ENCODE measurements at places on chromosomes 12 and 14.

DNA sequence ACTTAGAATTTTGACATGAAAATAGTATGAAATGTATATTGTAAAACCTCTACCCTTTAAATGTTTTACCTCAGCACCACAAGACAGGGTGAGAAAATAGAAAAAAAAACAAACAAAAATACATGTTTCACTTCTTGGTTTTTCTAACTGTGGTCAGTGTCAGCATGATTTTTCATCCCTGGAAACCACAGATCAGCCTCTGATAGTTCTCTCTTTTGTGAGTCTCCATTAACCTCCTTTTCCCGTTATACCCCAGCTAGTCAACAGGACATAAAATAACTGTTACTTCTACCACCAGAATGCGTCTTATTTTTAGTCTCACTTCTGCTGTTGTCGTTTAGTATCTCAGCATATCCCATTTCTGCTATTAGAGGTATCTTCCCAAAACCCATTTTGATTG lies 48.3 kb upstream of the KCNMB4 start:
- DNase-seq: no peak

- DNase-seq: no peak
Observed at GRCh38 chr12:590206-590750, 73.0 kb downstream of the NINJ2 start.

- DNase-seq: no peak
Observed at GRCh38 chr12:24861766-24862540, 86.9 kb downstream of the BCAT1 start.

DNA sequence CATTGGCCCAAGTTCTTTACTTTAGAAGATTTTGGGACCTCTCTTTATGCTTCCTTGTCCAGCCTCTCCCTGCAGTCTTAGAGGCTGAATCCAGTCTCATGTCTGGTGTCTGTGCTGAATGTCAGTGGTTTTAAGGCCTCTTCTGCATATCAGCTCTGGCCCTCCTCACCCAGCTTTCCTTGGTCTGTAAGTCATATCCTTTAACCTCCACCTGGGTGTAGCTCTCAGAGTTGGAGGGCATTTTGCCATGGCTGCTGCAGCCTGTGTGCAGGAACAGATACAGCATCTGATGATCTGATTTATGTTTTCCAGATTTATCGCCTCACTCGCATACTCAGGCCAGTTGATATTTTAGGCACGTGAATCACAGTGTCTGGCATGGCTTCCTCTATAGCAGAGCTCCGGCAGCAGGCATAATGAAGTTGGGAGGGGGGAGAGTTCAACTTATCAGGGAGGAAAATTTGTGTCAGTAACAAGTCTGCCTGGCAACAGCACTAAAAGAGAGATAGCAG lies 335.0 kb downstream of the PCNX1 start:
- no peak for DNase-seq

- no peak for DNase-seq
Observed at GRCh38 chr12:93994721-93995120, 153.7 kb upstream of the PLXNC1 start.

- no peak for DNase-seq
Observed at GRCh38 chr14:31113794-31114193, 87.6 kb upstream of the STRN3 start.

DNA sequence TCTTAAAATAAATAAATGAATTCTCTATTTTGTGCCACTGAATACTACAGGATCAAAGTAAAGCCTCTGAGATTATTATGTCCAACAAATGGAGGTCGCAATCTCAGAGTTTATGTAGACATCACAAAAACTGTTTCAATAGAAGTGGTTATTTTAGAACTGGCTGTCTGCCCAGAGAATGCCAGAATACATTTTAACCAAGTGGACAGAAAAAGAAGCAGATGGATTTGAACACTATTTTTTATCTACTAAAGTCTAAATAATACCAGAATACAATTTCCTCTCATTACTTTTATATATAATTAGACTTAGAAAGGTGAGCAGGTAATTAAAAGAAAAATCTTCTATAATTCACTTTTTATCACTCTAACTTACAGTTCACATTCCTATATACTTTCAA lies 118.3 kb downstream of the MED13L start:
- DNase-seq: no peak

DNA sequence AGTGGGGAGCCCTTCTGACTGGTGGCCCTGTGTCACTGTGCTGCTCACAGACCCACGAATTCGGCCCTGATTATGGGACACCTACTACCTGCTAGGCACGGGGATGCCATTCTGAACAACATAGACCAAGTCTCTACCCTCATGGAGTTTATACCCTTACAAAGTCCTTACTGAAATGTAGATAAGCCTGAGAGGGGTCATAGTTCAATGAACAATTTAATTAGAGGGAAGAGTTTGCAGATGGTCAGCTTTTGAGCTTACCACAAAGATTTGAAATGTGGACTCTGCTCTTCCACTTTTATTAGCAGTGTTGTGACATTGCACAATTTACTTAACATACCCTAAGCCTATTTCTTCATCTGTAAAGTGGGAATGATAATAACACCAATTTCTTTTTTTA lies 161.1 kb downstream of the MYRFL start:
- no peak for DNase-seq

- DNase-seq: no peak
Observed at GRCh38 chr12:133156125-133156690, 25.1 kb upstream of the ZNF268 start.

DNA sequence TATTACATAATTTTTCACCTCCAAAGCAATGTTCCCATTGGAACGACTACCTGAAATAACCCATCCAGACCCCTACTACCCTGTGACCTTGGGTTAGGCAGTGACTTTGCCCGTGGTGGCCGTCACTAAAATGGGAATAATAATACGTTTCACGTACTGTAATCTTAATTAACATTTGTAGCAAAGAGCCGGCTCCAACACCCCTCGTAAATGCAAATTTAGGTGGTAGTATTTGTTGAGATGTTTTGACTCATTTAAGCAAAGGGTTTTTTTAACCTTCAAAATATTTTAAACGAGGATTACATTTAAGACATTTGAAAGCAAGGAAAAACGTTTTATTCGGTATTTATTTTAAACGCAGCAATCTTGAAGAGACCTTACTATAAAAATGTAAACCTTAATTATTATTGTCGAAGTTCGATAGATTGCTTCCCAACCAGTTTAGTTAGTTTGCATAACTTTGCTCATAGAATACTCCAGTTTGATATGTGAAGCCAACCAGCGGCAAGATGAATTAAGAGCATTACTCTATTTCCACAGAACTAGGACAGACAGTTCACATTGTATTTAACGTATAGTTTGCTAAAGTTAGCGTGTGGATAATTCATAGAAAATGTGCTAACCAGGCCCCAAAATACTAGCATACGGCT lies 1.4 kb upstream of the ARID2 start:
- no peak for DNase-seq

DNA sequence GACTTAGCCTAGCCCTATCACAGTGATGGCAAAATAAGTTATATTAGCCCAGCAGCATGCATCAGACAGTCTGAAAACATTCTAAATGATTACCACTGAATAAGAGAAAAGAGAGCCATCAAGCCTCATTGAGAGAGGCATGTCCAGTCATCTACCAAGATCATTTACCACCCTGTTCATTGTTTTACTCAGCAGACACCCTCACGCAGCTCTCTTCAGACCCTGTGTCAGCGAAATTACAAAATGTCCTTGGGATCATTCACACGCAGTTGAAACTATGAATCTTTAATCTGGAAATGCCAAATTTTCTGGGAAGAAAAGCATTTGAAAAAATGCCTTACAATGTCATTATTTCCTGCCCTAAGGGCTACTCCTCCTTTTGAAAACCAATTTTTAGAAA lies 89.5 kb downstream of the PTPRO start:
- DNase-seq: no peak

DNA sequence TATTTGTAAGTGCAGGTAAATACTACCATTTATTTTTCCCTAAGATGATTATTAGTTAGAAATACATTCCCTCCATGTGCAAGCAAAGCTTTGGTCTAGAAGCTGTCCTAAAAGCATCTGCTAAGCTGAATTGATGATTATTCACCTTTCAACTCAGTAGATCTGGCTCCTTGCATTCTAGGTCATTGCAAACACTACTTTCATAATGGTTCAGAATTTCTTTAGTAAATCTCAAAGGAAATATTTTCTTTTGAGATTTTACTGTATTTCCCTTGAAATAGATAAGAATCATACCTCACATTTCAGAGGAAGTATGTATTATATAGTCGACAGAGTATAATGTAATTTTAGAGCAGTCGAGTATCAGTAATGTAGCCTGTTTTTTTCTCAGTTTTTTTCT lies 2.4 kb downstream of the ETNK1 start:
- DNase-seq: no peak

DNA sequence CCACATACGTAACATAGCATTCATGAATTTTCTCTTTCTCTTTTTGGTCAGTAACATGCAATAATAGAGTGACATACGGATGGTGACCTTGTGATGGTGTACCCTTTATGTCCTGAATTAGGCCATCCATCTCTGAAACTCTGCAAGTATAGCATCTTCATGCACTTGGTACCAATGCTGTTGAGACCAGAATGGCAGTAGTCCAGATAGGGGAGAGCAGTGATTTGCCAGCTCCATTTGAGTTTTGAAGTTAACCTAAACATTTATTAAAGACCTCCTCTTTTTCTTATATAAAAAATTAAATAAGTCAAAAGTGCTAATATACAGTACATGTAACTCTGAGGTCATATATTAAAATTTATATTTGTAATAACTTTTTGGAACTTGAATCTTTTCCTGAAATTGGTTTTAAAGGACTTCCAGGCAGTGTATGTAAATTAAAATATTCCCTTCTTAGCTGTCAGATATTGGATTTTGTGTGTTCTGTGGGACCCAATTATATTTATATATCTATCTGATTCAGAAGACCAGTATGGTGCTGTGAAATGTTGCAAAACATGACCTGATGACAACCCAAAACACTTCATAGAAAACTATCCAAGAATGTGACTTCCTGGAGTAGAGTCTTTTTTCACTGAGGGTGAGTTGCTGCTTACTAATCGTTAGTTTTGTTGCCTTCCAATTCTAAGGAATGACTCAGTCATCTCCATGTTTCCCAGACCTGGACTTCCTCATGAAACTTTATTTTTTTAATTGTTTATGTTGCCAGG lies 3.5 kb downstream of the ELK3 start:
- DNase-seq: no peak

DNA sequence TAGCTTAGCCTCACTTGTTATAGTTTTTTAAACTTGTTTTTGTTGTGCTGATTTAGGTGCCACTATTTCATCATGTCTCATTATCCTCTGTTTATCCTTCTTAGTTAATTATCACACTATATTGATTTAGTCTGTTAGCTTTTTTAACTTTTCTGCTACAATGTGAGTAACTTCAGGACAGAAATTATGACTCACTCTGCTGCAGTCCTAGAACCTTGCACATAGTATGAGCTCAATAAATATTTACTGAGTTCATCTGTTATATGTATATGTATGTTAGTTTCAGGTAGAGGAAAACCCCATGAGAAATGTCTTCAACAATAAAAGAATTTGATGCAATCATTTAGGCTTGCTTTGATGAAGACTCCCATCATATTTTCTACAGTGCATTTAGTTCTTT lies 224.3 kb upstream of the NAV3 start:
- DNase-seq: no peak

GRCh38 chr12:67811437-67812361 lies 163.2 kb downstream of the DYRK2 start:
- DNase-seq: no peak

GRCh38 chr12:79938843-79939242 lies 3.9 kb upstream of the PPP1R12A start:
- no peak for DNase-seq

GRCh38 chr12:85277191-85277590 lies 2.8 kb upstream of the ALX1 start:
- no peak for DNase-seq

DNA sequence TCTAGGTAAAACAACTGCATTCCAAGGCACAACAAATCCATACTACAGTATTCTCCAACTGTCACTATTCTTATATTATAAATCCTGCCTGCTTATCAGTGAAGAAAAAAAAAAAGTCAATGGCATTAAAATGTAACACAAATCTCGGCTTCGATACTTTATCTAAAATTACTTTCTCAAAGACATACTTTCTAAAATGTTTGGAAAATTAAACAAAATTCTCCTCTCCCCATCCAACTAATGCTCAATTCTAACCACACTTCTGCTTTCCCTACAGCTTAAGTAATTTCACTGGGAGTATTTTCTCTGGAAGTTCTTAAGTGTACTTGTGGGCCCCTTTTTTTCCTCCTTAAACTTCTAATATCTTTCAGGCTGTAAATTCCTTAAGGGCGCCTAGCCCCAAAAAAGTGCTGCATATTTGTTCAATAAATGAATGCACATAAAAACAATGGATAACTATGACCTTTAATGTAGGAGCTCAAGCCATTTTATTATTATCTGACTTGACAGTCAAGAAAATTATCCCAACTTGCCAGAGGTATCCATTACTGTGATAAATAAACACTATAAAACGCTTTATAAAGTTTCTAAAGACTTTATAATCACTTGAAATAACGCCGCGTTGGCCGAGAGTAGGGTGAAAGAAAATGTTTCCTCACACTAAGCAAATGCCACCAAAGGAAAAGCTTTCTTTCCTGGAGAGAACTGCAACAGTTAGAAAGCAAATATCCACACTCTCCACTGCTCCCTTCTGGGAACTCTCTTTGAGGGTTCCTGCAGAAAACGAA lies 977 bp downstream of the HEATR5A start:
- DNase-seq: no peak

GRCh38 chr14:31932675-31933074 lies 144.4 kb upstream of the ARHGAP5 start:
- DNase-seq: no peak

DNA sequence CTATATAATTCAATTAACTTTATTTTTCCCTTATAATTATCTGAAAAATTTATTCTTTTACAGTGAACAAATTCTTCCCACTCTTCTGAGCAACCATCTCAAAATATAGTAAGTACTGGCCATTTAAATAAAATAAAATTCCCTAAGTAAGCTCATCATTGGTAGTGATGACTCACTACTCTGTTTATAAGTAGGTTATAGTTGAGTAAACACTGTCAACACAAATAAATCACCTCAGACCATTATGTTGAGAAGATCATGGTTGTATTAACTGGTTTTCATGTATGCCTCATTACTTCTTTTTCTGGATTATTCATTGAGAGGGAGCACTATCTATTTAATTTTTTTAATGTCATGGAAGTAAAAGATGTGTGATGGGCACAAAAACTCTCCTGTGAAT lies 220.5 kb downstream of the SEC23A start:
- no peak for DNase-seq

DNA sequence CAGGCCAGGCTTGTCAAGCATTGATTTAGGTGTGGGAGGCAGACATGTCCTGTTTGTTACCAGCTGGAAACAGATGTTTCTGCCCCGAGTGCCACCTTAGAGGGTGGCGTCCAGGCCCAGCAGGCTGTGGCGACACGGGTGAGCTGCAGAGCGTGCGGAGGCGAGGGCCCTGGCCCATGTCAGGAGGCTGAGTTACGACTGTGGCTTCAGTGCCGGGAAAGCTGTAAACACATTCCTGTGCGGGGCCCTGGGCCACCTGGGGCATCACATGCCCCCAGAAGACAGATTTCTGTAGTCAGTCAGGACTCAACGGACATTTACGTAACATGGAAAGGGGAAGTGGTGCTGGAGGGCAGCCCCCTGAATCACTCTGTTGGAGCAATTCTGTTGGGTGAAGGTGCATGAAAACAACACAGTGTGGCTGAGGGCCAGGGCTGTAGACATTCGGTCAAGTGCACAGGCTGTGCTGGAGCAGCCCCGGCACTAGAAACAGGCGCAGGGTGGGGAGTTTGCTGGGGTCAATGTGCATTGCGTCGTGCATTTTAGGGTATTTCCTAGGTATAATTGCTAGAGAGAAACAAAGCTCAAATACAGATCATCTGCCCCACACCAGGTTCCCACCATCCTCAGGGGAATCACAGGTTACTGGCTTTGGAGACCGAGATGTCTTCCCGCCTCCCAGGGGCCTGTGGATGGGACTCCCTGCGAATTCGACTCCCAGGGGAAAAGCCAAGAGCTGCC lies 291.8 kb downstream of the TMEM121 start:
- no peak for DNase-seq
